ENCODE measurements at places on chromosomes 4 and X.
A peak's percentile ranks its signal among the peaks of the same experiment; 100 is the strongest.

DNA sequence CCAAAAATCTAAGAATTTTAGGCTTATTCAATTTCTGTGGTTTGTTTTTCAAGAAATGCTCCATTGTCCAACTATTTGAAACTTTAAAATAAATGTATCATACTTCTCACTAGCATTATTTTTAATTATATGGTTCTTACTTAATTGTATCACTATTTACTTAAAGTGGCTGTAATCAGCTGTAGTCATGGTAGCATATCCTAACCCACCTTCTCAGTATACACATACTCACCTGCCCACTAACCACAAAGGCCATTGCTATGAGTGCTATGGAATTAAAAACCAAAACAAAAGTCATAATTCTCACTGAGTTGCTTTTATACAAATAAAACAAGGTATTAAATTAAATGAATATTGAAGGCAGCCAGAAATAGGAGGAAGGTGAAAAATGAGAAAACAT lies 5.0 kb downstream of the FBXO8 start:
- DNase-seq = no peak

DNA sequence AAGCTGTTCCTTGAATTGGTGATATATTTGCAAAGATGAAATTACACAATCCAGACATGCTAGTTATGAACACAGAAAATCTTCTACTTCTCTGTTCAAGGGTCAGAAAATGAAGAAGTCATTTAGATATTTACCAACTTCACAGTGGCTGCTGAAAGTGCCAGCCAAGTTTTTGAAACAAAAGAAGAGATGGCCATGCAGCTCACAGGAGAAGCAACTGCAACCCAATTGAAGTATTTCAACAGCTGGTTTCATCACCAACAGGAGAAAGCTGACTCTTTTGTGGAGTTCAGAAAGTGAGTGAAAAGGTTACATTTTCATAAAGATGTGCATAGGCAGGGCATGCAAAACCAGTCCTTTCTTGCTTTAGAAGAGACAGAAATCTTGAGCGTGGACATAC lies 70.1 kb upstream of the LSM6 start:
- peak; percentile 75 for DNase-seq

GRCh38 chr4:93983140-93983539 lies 154.6 kb downstream of the ATOH1 start:
- no peak for DNase-seq

- DNase-seq = no peak
These were observed 276.0 kb downstream of the FBXW7 start for GRCh38 chr4:152259866-152260265.

GRCh38 chr4:32321421-32321820 lies 1601.3 kb downstream of the PCDH7 start:
- DNase-seq = no peak

DNA sequence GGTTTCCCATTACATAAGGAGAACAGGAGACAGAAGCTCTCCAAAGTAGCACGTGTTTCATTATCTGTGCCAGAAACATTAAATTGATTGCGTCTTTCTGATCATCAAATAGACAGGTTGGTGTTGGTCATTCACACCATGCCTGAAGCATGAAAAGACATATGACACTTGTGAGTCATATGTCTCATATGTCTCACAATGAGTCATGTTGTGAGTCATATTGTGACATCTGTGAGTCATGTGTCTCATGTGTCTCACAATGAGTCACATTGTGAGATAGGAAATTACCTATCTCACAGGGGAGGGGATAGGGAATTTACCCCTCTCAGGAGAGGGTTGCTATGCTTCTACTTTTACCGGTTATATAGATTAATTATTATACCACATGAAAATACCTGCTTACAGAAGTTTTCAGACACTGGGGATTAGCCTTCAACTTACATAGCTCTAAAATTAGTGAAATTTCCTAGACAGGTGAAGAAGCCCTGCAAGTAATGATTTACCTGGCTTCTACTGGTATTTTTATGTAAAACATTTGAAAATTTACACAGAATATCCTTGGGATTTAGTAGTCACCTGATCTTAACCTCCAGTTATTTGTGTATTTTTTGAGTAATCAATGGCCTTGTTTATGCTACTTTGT lies 80.8 kb downstream of the NPFFR2 start:
- no peak for DNase-seq

GRCh38 chr4:164440199-164440598 lies 313.7 kb upstream of the SMIM31 start:
- DNase-seq = no peak

DNA sequence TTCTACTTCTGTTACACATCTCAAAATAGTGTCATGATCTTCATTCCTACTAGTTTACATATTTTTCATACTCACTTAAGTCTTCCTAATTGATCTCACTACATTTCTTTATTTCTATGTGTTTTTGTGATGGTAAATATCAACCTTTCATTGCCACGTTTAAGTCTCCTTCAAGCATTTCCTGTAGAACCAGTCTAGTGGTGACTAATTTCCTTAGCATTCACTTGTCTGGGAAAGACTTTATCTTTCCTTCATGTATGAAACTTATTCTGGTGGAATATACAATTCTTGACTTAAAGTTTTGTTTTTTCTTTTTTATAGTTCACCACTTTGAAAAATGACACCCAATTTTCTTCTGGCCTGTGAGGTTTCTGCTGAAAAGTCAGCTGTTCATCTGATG lies 181.4 kb upstream of the NEIL3 start:
- no peak for DNase-seq

- no peak for DNase-seq
These were observed 976.8 kb downstream of the TRAM1L1 start for GRCh38 chr4:116108606-116109005.
